ENCODE measurements at places on chromosomes 7 and 10.

- no peak for DNase-seq
These were observed 66.0 kb downstream of the ELMO1 start for GRCh38 chr7:37382546-37383088.

GRCh38 chr10:44988957-44989585, 10.5 kb upstream of the DEPP1 start:
- no peak for DNase-seq

GRCh38 chr10:49039409-49039808, 75.9 kb downstream of the VSTM4 start:
- no peak for DNase-seq

GRCh38 chr7:11625669-11626068, 206.3 kb downstream of the THSD7A start:
- no peak for DNase-seq

- DNase-seq = no peak
These were observed 88.2 kb upstream of the AFAP1L2 start for GRCh38 chr10:114492351-114493037.

DNA sequence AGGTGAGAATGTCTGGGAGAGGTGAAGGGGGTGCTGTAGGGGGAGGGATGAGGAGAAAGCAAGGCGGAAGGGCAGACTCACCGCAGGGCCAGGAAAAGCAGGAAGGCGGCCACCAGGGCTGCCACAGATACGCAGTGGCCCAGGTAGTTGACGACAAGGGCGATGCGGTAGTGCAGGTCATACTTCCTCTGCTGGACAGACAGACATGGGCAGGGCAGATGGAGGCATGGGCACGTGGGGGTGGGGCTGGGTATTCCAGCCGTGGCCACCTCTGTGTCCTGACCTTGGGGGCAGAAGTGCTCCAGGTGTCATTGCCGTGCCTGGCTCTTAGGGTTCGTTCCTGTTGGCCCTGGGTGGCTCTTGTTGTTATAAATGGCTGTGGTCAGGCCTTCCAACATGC, 16.8 kb downstream of the CRHR2 start:
- no peak for DNase-seq

DNA sequence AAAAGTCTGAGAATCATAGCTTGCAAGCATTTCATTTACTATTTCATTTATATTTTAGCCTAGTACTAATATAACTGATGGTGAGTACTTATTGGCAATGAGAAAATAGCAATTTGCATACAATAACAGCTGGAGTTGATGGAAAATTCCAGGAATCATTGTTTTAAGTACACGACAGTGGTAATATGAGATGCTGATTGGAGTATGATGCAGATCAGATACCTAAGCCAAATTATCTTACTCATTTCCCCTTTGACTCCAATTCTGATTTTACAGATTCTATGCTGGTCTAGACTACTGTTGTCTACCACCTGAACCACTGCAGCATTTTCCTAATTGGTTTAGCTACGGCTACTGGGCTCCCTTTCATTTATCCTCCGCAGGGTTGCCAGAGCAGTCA, 36.7 kb downstream of the GNG11 start:
- DNase-seq = no peak

DNA sequence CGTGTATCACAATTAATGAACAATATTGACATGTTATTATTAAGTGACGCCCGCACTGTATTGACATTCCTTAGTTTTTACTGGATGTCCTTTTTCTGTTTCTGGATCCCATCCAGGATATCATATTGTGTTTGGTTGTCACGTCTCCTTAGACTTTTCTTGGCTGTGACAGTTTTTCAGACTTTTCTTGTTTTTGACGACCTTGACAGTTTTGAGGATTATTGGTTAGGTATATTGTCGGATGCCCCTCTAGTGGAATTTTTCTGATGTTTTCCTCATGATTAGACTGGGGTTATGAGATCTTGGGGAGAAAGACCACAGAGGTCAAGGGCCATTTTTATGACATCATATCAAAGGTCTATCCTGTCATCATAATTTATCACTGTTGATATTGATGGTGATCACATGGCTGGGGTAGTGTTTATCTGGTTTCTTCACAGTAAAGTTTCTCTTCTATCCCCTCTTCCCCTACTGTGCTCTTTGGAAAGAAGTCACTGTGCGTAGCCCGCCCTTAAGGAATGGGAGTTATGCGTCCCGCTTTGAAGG, 11.1 kb downstream of the TAF3 start:
- no peak for DNase-seq

- DNase-seq = no peak
These were observed 126.4 kb upstream of the ZNF746 start for GRCh38 chr7:149624006-149624405.

GRCh38 chr7:117907049-117907640, 33.9 kb upstream of the CTTNBP2 start:
- no peak for DNase-seq

GRCh38 chr10:96325719-96326373, 21.6 kb downstream of the DNTT start:
- no peak for DNase-seq

- no peak for DNase-seq
These were observed 69.5 kb downstream of the ADCY1 start for GRCh38 chr7:45643630-45644029.

- DNase-seq = no peak
These were observed 48.0 kb downstream of the PITRM1 start for GRCh38 chr10:3124412-3125175.

DNA sequence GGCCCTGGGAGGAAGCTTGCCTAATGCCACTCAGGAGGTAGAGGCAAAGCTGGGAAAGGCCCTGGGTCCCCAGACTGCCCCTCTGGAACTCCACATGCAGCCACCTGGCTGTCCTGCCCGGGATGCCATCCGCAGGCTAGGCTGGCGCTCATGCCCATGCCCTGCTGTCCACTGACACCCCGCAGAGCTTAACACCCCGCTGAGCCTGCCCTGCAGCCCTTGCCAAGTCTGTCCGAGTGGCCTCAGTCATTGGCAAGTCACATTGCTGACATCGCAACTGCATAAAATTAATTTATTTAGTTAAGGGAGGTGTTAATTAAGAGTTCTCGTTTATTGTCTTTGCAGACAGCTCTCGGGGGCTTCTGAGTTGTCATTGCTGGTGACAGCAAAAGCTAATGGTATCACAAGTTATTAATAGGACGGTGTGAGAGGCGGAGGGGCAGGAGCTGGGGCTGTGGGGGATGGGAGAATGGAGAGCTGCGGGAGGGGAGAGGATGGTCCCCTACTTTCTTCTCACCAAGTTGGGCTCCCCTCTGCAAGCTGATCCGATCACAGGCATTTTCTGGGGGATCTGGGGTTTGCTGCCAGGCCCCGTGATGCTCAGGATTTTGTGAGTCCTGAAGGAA, 55.6 kb upstream of the PCBD1 start:
- DNase-seq = no peak

- DNase-seq = no peak
These were observed 34.5 kb downstream of the COL1A2 start for GRCh38 chr7:94429153-94429552.

DNA sequence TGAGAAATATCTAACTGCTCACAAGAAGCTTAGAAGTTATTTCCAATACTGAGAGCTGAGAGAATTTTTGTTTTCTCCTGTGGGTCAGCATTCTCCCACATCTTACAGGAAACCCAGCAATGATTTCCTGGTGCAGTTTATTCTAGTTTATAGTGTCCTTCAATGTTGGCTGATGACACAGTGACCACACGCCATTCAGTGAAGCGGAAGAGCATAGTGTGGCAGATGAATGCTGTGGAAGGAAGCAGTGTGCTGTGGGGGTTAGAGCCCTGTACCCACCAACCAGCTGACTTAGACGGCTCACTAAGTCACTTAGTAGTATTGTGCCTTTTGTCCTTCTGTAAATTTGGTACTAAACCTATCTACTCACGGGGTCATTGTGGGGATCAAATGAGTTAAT, 1.4 kb upstream of the TMEM26 start:
- no peak for DNase-seq

DNA sequence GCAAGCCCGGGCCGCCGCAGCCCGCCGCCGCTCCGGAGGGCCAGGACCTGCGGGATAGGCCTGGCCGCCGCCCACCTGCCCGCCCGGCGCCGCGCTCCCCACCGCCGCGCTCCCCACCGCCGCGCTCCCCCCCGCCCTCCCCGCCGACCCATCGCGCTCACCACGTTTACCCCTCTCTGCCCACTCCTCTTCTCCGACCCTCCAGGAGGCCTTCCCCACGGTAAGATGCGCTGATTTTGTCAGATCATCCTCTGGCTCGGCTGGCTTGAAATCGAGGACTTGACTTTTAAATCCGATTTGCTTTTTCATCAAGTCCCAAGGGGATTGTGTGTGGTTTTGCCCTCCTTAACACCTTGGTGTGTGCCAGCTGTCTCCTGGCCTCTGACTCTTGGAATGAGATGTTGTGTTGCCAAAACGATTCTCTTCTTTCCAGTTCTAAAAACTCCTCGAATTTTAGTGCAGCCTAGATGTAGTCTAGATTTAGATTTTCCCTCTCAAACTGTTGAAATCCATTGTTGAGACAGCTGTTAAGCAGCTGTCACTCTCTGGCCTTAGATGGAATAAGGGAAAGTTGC, 738 bp downstream of the POM121 start:
- DNase-seq = no peak

- no peak for DNase-seq
These were observed 222.2 kb upstream of the FZD1 start for GRCh38 chr7:91041901-91042484.

GRCh38 chr7:80480566-80480965, 31.3 kb downstream of the GNAT3 start:
- DNase-seq = no peak

- peak; percentile 40 for DNase-seq
These were observed 119.7 kb downstream of the ABLIM1 start for GRCh38 chr10:114538181-114538906.

- no peak for DNase-seq
These were observed 92.8 kb downstream of the TCF7L2 start for GRCh38 chr10:113042868-113043267.

GRCh38 chr7:27569106-27569505, 93.6 kb downstream of the HIBADH start:
- DNase-seq = no peak

DNA sequence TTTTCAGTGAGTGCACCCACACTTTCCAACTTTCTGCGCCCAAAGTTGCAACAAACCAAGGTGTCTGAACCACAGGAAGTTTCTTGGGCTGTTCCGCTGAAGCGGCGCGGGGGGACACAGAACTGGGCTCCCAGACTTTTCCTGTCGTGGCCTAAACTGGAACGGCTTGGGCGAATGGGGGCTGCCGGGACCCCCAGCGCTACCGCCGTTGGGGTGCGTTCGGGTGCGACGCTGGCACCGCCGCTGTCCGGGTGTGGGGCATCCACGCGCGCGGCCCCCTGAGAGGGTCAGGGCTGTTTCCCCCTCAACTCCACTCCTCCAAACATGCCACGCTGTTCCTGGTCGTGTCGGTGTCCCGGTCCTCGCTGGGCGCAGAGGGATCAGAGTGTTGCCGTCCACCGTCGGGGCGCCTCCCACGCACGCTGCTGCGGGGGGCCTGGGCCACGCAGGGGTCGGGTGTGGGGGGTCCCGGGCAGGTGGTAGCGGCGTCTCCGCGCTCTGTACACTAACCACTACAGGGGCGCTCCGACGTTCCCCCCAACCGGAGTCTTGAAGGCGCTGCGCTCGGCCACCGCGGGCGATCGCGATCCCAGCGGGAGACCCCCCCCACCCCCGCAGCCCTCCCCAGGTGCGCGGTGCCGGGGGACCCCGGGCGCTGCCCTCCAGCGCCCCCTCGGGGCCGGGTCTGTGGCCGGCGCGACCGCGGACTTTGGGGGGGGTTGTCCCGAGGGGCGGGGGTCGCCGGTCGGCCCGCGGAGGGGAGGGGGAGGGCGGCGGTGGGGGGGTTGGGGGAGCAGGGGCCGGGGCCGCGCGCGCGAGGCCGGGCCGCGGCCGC, 2.2 kb upstream of the CUX1 start:
- DNase-seq = peak; percentile 40

DNA sequence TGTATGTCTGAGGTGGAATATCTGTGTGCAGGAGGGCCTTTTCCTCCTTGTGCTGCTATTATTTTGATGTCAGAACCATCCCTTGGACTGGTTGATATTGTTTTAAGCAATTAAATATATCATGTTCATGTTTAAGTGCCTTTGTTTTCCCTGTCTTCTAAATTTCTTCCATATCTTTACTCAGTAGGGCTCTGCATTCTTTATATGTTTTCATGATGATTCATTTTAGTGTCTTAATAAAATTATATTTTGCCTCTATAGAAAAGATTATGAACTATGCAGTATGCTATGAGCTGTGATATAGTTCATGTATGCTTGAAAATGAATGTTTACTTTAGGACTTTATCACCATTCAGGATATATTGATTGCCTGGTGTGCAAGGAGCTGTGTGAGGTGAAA, 34.8 kb downstream of the AHR start:
- no peak for DNase-seq

GRCh38 chr10:45325116-45325515, 9.7 kb upstream of the OR13A1 start:
- no peak for DNase-seq

DNA sequence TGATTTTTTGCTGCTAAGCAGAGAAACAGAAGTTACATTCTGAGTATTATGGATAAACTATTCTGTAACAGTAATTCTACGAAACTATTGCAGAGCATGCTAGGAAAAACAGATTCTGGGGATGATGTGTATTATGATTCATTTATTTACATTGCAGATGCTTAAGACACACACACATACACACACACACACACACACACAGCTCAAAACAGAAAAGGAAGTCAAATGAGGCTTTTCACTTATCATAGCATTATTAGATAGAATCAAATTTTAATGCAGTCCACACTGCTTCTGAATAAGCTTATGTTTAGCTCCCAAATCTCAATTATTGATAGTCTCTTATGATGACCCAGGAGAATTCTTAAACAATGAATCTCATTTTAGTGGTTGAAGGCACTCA, 307.2 kb downstream of the HGF start:
- DNase-seq = no peak

DNA sequence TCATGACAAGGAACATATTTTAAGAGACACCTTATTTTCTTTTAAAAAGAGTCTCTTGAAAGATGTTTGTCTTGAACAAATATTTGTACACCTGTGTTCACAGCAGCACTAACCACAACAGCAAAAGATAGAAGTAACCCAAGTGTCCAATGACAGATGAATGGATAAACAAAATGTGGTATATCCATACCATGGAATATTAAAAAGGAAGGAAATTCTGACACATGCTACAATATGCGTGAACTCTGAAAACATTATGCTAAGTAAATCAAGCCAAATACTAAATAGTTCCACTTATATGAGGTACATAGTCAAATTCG, 17.8 kb downstream of the SGMS1 start:
- no peak for DNase-seq

- no peak for DNase-seq
These were observed 776 bp downstream of the TMEM184A start for GRCh38 chr7:1555046-1555812.

Measured in stimulated activated CD4-positive, alpha-beta T cell treated with anti-CD3 and anti-CD28 coated beads, Interleukin-4, amount 100 ng/mL, for 48 hours (primary cell).